ENCODE measurements at places on chromosomes 3 and 15. TPM values are rescaled to one million over a fixed set of nuclear protein-coding genes. Genes with fewer than 3 reads are reported as not detected.

ALS2CL gene
- 17.3 TPM for total RNA-seq

EIF5A2 gene
- total RNA-seq = 8.5 TPM

CAND2 gene
- total RNA-seq = 51.0 TPM

SRGAP3 gene
- total RNA-seq = 2.5 TPM

KBTBD13 gene
- total RNA-seq = 5.2 TPM

GCSAM gene
- 0.08 TPM for total RNA-seq

LDHAL6B gene
- not detected for total RNA-seq

GRIP2 gene
- total RNA-seq = 19.8 TPM

FGD5 gene
- total RNA-seq = 28.7 TPM

GP9 gene
- total RNA-seq = not detected

TF gene
- 31.8 TPM for total RNA-seq

CRYBG3 gene
- 18.3 TPM for total RNA-seq

IFT122 gene
- total RNA-seq = 43.4 TPM

CACNA2D2 gene
- 7.8 TPM for total RNA-seq

RBP2 gene
- not detected for total RNA-seq

THPO gene
- total RNA-seq = 0.58 TPM

TOPBP1 gene
- total RNA-seq = 12.4 TPM

UNC13C gene
- 0.29 TPM for total RNA-seq

MAPK6 gene
- 21.5 TPM for total RNA-seq

CYP1A2 gene
- total RNA-seq = not detected

ZNF621 gene
- 10.7 TPM for total RNA-seq
